ENCODE measurements at places on chromosomes 13 and 19.

- DNase-seq, result no peak
Measured at GRCh38 chr19:48533770-48534169, 18.2 kb upstream of the SULT2B1 start.

DNA sequence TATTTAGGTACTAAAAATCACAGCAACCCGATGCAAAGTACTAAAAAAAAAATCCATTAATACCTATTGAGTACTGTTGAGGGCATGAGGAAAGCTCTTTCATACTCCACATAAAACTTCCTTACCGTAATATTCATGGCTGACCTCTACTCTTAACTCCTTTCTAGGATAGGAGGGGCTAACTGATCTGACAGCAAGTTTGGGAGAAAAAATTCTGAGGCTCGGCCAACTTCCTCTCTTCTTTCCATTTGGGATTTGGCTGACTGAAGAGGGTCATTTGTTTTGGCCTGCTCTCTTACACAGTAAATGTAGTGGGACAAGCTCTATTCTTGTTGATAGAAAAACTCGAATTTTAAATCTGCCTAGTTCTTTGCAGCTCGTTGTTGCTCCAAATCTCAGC is 9.4 kb upstream of the USPL1 start:
- no peak for DNase-seq

DNA sequence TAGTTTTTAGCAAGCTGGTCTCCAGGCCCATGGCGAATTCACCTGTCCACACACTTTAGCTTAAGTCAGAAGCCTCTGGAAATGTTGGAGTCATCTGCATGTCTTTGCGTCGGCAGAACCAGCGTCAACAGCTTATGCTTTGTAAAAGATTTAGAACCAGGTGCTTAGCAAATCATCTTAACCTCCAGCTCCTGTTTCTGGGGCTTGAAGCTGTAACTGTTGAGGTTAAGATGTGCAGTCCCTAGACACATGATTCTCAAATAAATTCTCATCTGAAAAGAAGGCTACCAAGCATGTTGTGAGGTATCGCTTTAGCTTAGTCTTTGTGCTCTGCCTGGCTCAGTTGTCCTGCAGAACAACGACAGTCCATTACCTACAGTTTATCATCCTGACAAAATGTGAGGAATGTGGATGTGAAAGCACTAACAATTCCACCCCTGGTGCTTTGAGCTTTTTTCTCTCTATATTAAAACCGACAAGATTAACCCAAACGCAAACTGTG is 4.4 kb downstream of the EFNB2 start:
- DNase-seq, result no peak

DNA sequence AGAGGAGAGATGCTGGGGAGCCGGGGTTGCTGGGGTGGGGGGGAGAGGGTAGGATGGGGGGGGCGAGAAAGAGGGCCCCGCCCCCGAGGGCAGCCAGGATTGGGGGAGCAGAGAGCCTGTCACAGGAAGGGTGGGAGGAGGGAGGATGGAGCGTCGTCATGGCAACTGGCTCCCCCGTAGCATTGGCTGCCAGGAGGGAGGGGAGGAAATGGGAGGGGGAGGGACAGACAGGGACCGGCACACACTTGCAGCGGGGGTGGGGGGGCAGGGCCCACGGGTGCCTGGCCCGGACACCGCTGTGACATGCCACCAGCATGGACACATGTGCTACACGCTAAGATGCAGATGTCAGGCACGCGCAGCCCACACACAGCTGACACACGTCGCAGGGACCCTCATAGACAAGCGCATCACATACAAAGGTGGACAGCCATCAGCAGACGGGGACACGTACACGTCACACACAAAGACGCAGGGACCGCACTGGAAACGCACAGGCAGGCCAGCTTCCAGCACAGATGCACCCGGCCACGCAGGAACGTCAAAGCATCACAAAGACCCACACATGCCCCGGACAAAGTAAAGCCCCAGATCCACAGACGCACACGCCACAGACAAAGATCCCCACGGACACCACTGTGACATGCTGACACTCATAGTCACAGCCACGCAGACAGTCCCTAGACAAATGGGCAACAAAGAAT is at the start of gene LMTK3:
TSS of gene LMTK3 (minus strand) at position 36 of the 704 bp plus-strand sequence. CDS start 259 bp downstream, outside the sequence.
- peak; percentile 90 for DNase-seq

GRCh38 chr19:11225172-11225571 is 14.2 kb upstream of the ANGPTL8 start:
- no peak for DNase-seq

DNA sequence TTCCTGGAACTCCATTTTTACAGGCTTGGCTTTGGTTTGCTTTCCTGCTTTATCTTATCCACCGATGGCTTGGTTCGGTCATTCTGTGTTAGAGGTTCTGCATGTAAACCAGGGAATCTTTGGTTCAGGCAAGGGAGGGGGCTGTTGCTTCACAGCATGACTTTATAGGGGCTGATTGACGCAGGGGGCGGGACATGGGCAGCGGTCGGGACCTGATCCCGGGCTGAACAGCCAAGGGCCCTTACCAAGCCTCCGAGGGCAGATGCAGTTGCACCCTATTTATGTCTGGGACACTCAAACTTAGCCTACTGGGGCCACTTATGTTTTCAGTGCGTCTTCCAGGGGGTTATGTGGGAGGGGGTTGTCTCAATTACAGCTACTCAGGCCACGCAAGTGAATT is 312.4 kb downstream of the ZNF536 start:
- DNase-seq, result no peak

GRCh38 chr13:45086484-45086883 is 33.8 kb upstream of the GTF2F2 start:
- no peak for DNase-seq

DNA sequence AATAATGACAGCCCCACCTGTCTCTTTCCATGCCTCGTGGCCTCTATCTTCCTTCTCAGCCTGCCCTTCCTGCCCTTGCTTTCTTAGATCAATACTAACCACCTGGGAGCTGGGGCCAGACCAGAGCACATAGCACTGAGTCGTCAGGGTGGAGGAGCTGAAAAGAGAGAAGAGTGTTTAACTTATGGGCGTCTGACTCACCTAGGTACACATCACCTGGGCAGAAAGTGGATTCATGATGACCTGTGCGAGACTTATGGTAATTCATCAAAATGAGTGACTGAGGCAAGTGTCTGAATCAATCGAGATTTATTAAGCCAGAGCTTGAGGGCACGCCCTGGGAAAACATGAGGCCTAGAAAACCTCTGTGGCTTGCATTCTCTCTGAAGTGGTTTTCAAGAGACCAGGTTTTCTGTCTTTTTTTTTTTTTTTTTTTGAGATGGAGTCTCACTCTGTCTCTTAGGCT is 19.2 kb downstream of the CEACAM6 start:
- DNase-seq, result peak; percentile 71

DNA sequence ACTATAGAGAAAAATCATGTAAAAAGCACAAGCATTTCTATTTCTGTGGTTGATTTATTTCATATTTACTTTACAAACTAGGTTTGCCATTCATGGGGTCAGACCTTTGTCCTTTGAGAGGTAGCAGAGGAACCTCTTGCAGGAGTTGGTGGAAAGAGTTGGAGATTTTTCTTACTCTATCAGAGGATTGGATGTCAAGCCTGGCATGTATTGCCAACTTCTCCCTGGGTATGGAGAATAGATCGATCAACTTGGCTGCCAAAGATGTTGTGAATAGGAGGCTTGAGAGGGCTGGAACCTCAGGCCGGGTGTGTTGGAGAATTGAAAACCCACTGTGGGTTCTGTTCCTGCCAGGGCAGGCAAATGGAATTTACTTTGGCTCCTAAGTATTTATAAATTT is 81.2 kb downstream of the WDFY2 start:
- DNase-seq, result no peak

DNA sequence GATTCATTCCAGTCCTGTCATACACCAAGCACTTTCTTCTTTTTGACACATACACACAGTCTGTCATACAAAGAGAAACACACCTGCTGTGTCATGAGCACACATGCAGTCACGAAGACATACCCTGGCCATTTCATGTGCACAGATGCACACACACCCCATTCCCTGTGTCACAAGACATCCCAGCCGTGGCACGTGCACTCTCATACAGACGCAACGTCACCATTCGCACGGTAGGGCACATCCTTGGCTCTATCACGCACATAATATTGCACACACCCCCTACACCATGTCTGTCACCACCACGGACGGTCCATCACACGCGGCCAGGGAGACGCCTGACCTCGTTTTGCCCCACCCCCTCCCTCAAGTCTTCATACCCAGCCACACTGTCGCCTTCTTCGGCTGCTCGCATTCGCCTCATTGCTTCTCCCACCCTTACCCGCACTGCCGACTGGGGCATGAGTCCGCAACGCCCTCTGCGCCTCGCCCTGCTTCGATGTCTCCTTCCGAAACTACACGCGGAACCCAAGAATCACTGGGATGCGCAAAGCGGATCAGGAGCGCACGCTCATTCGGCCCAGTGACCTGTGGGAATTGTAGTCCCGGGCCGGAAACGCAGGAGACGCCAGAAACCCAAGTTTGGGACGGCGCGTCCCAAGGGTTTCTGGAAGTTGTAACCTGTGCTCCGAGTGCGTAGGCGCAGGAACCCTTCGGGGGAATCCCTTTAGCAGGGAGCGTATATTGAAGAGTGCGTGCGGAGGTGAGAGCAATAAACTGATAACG is 6.8 kb upstream of the ZNF283 start:
- no peak for DNase-seq

GRCh38 chr19:32181216-32181920 is 164.0 kb upstream of the ZNF507 start:
- no peak for DNase-seq

DNA sequence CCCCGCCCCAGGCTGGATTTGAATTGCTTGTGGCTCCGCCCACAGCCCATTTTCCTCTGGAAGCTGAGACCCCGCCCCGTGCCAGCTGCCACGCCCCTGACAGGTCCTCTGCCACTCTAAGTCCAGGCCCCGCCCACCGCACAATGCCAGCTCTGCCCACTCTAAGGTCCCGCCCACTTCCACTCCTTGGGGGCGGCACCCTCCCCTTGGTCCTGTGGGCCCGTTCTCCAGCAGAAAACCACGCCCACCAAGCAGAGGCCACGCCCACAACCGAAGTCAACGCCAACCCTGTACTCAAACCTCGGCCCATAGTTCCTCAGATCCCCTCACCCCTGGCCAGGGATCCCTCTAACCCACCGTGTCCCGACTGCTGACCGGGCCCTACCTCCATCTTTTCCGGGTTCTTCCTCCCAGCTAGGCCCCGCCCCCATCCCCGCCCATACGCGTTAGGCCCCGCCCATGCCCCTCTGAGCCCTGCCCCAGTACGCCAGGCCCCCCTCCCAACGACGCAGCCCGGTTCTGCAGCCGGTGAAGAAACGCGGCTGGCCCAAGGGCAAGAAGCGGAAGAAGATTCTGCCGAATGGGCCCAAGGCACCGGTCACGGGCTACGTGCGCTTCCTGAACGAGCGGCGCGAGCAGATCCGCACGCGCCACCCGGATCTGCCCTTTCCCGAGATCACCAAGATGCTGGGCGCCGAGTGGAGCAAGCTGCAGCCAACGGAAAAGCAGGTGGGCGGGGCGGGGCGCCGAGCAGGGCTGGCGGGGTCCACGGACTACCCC is 1.3 kb downstream of the HMG20B start:
- peak; percentile 67 for DNase-seq

DNA sequence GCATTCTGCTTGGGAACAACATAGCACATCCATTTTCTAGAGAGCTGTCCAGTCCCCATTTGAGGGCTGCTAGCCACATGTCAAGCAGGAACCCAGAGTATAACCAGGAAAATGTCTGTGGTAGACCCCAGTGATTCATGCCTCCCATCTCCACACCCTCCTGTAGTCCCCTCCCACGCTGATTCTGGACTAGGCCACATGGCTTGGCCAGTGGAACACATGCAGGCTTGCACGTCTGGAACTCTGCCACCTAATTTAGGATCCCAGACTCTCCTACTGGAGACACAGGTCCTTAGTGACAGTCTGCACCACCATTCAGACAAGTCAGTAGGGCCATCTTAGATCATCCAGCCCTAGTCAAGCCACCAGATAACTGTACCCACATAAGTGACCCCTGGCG is 149.8 kb downstream of the ZIC5 start:
- DNase-seq, result no peak

DNA sequence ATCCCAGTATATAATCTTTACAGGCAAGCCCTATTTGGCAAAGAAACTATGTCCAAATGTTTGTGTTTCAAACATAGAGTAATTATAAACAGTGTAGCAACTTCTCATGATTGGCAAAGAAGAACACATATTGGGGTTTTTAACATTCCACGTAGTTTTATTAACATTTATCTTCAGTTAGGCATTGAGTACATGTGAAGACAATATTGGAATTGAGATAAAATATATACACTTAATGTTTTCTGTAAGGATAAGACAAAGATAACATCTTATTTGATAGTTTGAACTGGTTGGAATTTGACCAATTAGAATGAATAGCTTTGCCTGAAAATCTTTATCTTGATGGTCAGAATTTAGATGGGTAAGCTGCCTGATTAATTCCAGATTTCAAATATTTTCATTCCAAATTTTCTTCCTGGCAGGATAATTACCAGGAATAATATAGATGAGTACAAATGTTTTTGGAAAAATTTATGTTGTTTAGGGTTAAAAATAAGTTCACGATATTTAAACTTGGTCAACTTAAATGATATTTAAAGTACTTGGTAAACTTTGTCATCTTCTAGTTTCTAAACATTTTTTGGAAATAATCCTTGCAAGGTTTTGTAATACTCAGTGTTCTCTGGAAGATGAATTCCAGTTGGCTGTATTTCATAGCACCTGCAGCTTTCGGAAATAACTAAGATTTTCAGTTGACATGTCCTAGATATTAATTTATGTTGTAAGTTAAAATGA is 536.5 kb upstream of the SPRY2 start:
- DNase-seq, result no peak

- DNase-seq, result no peak
Measured at GRCh38 chr19:45828945-45829344, 13.8 kb upstream of the RSPH6A start.

Measured in naive thymus-derived CD4-positive, alpha-beta T cell (primary cell).